ENCODE measurements at places on chromosomes 11 and 22.

DNA sequence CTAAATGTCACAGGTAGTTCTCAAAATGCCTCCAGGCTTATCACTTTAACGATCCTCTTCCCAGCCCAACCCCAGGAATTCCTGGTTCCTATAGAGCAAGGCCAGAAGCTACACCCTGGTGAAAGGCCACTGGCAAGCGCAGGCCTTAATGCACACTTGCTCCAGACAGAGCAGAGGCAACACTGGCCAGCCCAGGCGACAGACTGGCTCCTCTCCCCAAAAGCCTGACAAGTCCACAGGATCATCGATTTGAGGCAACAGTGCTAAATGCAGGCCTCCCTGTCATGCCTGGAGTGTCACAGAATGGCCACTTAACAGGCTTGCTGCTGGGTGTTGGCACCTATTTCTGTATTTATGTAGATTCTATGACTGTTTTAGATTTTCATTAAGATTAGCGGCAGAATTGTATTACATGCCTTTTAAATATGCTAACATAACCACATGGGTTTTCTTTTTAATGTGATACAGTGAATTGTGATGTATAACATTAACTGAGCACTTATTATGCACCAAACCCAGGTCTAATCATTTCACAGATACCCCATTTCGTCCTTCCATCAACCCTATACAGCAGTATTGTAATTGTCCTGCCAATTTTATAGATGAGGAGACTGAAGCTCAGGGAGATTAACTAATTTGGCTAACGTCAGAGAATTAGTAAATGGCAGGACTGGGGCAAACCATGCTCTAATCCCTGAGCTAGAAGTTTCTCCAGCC, 38.6 kb downstream of the PACSIN2 start:
- DNase-seq, result no peak

DNA sequence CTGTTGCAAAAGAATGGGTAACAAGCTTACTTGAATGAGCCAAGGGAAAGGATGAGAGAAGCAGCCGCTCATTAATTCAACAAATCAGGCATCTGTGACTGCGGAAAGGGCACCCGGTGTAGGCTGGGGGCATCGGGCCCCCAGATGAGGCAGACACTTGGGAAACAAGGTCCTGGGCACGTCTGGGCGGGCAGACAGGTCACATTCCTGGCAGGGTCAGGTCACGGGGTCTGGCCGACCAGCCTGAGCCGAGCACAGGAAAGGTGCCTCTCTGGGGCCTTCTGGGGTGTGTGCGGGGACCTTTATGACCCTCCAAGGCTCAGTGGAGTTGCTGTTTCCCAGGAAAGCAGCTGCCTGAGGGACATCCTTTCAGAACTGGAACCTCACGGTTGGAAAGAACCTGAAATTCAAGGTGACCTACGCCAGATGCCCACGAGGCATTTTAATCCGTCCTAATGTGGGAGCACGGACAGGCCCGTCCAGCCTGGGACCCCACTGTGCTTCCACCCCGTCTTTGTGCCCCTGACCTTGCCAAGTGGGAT, 57.1 kb downstream of the ST14 start:
- peak; percentile 9 for DNase-seq

- no peak for DNase-seq
These were observed 2.6 kb upstream of the SUN2 start for GRCh38 chr22:38758276-38758945.

GRCh38 chr11:117984476-117984875, 1.7 kb upstream of the IL10RA start:
- DNase-seq, result no peak

DNA sequence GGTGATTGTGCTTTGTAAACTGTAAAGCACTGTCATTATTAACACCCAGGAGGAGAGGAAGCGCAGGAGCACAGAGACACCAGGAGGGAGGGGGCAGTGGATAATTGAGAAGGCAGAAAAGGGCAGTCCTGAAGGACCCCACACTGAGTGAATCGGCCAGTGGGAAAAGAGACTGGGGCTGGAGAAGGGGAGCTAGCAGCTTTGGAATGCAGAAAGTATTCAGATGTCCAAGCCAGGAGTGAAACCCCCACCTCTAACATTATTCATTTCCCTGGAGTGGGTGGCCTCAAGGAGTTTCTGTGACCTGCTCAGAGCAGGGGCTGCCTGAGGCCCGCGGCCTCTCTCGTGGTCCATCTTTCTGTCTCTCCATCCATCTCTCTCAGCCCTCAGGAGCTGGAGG, 38.0 kb upstream of the CDON start:
- no peak for DNase-seq

GRCh38 chr11:3824714-3825472, 15.9 kb downstream of the RHOG start:
- DNase-seq, result peak; percentile 94

DNA sequence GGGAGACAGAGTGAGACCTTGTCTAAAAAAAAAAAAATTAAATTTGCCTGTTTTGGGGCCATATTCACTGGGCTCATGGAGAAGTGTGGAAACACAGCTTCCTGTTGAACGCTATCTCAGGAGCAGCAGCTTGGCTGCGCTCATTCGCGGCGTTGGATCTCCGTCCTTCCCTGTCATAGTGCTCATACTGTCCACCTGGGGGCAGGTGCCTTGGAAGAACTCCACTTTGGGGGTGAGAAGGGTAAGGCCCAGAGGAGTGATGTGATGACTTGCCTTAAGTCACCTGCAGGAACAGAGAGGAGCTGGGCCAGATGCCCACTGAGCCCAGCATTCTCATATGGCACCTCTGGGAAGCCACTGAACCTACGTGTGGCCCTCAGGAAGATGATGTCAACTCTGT, 82.8 kb downstream of the CABIN1 start:
- peak; percentile 12 for DNase-seq

- DNase-seq, result no peak
These were observed 10.7 kb downstream of the PPFIA1 start for GRCh38 chr11:70281156-70281609.

GRCh38 chr11:44595964-44596381, 30.5 kb downstream of the CD82 start:
- no peak for DNase-seq

DNA sequence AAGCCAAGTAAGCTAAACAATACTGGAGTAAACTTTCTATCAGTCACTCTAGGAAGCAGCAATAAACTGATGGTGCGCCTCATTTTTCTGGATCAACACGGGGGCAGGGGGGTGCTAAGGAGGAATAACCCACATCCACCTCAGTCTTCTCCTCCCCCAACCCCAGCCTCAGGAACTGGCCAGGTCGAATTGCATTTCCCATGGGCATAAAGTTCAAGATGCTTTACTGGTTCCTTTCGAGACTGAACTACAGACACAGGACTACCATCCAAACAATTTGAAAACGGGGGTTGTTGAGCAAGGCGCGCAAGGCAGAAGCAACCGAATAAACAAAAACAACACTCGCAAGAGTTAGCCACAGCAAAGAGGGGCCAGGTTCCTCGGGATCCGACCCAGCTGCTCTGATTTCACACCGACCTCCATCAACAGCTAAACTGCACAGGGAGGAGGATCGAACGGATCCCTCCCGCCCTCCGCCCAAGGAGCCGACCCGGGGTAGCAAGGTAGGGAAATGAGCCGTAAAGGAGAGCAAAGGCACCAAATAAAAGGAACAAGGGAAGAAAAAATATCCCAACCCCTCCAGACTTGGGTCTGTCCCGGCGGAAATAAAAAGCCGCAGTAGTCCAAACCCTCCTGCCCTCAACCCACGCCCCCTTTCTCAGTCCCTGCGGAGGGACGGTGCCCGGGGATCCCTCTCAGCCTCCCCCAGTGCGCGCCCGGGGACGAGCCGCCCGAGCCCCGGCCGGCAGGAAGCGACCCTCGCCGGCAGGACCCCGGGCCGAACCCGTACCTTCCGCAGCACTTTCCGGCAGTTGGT, 801 bp downstream of the SESN3 start:
- DNase-seq, result peak; percentile 26

DNA sequence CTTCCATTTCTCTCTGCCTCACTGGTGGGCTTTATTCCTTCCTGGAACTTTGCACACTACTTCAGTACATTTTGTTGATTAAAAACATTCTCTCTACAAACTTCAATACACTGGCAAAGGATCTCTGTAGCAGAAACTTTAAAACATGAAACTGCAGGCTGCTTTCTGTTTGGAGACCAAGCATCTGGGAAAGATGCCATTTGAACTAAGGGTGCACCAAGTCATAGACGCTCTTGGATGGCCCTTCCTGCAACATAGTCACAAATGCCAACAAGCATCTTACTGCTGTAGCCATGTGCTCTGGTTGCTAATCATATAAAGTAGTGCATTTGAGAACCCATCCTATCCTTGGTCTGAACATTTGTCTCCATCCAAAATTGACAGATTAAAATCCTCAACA, 56.4 kb downstream of the SNX19 start:
- no peak for DNase-seq

DNA sequence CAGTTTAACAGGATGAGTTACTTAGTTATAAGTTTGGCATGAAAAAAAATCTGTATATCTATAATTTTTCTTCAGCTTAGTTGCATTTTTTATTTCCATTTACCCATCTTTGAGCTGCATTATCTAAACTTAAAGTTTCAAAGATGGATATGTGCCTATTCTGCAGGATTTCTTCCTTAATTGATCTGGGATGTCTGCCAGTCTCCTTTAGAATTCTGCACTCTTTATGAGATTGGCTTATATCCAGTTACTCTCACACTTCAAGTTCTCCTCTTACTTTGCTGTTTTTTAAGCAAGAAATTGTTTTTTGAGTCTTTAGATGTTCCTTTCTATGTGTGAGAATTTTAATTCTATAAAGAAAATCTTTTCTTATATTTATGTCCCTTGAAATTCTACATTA, 5.1 kb upstream of the PDGFD start:
- no peak for DNase-seq

DNA sequence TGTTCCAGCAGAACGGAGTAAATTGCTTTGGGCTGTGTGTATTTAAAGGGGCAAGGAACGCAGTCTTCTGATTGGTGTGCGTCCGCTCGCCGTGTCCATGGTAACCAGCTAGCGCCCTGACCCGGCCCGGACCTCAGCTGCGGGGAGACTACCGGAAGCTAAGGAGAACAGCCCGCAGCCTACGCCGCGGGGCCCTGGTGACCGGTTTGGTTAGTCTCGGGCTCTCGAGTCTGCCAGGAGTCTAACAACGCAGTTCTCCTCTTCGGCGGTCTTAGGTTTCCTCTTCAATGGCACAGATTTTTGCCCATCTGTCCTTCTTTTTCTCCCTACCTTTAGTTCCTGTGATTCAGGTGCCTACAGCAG, 3.5 kb upstream of the OR56A3 start:
- no peak for DNase-seq

GRCh38 chr22:43796567-43796966, 15.5 kb downstream of the EFCAB6 start:
- DNase-seq, result no peak

GRCh38 chr11:126106594-126107328, 44.1 kb upstream of the CDON start:
- DNase-seq, result no peak

DNA sequence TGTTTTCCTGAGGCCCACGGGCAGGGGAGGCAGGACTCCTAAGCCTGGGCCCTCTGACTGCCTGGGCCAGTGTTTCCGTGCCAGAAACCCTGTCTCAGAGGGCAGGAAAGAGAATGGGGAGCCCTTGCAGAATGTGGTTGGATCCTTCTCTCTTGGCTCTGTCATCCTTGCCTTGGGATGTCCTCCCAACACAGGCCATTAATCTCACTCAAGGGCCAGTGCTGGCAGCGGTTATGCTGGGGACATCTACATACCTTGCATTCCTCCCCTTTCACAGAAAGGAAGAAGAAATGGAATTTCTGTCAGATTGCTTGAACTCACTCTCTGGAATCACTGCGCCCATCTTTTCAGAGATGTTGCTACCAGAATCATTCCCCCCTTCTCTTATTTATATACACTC, 296.9 kb downstream of the KIRREL3 start:
- DNase-seq, result no peak

Data from WTC11 (cell line).